Skin of body (tissue), 3 donors: ENCODE measurements at places on chromosomes 7 and 10. TPM values are rescaled to one million over a fixed set of nuclear protein-coding genes. Genes with fewer than 3 reads are reported as not detected.

Gene GDI2
- 307 TPM for total RNA-seq

Gene FOXP2
- total RNA-seq = 12.5 TPM

DNA sequence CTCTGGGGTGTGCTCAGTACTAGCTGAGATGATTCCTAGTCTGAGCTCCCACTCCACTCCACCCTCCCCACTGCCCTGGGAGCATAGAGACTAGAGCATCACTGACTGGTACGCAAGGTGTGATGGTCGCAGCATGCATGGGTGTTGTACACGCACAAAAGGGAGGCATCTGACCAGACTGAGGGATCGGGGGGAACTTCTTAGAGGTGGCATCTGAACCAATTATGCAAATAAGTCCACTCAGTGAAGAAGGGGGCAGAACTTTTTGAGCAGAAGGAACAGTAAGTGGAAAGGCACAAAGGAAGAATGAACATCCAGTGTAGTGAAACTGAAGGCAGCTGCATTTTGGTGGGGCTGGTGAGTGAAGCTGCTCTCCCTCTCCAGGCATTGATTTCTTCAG lies 25.5 kb downstream of the PDSS1 start:
- no peak for DNase-seq

- no peak for DNase-seq
Observed at GRCh38 chr10:70147259-70147625, 742 bp upstream of the TYSND1 start.

DNA sequence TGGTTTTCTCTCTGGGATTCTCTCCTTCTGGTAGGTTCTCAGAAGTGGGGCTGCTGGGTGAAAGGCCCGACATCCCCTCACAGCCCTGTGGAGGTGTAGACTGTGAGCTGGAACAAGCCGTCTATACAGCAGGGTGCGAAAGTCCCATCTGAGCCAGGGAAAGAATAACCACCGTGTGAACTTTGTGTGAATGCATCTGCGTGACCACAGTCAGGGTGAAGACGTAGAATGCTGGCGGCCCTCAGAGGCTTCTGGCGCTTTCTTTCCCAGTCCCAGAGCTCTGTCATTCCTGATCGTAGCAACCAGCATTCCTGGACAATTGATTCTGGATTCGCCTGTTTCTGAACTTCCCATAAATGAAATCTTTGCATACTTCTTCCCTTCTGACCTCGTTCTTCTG lies 30.0 kb downstream of the ELFN1 start:
- DNase-seq = no peak

GRCh38 chr10:9091530-9092093 lies 1037.1 kb downstream of the GATA3 start:
- no peak for DNase-seq

- no peak for DNase-seq
Observed at GRCh38 chr7:105163718-105164117, 149.7 kb downstream of the KMT2E start.

GRCh38 chr7:137850571-137850970 lies 3.8 kb upstream of the DGKI start:
- DNase-seq = no peak

- peak; percentile 2 for DNase-seq
Observed at GRCh38 chr7:66043681-66044497, 31.7 kb upstream of the ASL start.

DNA sequence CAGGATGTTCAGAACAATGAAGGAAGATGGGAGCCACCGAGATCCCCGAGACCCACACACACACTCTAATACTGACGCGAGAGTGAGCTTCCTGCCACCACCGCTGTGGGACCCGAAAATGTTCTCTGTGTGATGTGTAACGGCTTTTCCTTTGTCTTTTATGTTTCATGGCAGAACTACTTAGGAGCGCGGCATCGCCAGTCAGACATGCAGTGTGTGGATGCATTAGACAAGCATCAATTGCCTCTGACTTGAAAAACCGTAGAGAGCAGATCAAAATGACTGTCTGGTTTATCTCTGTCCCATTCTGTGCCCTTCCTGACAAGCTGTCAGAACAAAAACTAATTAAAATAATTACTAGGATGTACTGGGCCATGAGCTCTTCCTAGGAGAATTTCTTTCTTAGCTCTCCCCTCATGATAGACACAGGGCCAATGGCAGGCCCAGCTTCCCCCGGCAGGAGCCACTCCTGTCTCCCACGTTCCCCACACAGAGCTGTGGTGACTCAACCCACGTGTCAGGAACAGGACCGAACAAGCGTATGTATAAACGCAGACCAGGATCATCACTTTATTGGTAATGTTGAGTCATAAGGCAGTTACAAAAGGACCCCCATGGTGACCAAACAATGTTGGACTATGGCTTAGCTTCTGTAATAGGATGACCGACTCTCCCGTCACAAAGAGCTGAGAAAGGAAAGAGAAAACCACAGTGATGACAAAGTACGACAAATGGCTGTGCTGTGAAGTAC lies 705.0 kb downstream of the PARD3 start:
- no peak for DNase-seq

DNA sequence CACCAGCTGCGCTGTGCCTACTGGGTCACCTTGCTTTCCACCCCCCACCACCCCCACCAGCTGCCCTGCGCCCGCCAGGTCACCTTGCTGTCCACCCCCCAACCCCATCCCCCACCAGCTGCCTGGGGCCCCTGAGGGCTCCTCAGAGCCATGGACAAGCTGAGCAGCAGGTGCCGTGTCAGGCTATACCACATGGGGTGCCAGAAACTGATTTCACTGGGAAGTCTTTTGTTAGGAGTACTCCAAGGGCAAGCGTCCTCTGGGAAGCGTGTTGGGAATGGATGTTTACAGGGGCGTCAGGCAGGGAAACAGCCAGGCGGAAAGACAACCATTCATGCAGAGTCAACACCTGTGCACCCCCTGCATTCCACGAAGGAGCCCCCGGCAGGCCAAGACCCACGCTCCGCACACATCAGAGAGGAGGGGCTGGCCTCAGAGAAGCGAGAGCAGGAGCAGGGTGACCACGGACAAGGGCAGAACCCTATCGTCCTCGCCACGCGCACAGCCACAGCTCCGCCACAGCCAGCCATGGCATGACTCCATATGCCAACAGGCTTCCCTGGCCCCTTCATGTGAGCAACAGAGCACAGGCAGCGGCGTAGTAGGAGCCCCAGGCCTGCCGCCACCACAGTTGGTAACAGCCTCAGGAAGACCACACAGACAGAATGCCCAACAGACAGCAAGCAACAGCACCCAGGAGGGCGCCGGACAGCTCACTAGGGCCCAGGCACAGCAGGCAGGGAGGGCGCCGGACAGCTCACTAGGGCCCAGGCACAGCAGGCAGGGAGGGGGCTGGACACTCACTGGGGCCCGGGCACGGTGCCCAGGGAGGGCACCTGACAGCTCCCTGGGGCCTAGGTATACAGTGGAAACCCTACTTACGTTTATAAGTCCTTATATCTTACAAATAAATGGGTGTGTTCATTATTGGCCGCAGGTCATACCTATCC lies 180.8 kb downstream of the MAD1L1 start:
- no peak for DNase-seq

DNA sequence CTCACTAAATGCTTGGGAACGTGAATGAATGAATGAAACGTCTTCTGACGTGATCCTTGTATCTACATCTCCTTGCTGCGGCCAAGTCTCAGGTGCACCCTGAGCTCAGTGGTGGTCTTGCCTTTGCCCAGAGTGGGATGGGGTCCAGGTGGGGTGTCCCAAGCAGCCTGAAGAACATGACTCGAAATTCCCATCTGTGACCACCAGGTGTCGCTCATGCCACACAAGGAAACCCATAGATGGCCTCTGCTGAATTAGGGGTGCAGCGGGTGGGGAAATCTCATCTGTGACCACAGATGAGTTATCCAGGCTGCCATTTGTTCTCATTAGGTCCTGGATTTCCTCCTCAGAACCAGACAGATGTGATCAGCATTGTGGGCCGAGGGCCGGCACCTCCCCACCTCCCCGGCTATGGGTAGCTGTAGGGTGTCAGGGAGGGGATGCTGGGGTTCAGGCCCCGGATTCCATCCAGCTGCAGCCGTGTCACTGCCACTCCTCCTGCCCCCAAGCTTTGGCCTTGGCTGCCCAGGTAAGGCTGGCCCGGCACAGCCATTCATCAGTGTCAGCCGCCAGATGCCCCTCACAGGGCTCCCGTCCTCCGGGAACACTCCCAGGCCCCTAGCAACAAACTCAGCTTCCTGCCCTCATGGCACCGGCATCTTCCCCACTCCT lies 21.0 kb upstream of the GNA12 start:
- DNase-seq = peak; percentile 29

GRCh38 chr10:80203835-80204676 lies 1.3 kb downstream of the ANXA11 start:
- DNase-seq = peak; percentile 37

DNA sequence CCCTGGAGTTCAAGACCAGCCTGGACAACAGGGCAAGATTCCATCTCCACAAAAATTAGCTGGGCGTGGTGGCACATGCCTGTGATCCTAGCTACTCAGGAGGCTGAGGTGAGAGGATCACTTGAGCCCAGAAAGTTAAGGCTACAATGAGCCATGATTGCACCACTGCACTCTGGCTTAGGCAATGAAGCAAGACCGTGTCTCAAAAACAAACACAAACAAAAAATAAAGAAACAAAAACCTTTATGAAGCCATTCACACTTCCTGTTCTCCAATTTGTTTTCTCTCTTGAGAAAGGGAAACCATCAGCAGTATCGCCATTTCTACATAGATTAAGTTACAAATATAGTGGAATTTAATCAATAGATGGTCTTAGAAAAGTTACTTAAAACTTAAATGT lies 19.8 kb downstream of the YME1L1 start:
- DNase-seq = no peak

Gene SUMF2
- 96.9 TPM for total RNA-seq

GRCh38 chr7:98557538-98558031 lies 59.5 kb upstream of the NPTX2 start:
- no peak for DNase-seq

Gene ANKMY2
- 23.2 TPM for total RNA-seq

Gene TUBAL3
- total RNA-seq = 0.20 TPM

Gene TET1
- 23.6 TPM for total RNA-seq

- DNase-seq = no peak
Observed at GRCh38 chr10:77390481-77390891, 247.1 kb downstream of the KCNMA1 start.

- no peak for DNase-seq
Observed at GRCh38 chr7:428927-429827, 90.5 kb downstream of the PDGFA start.

GRCh38 chr7:129354428-129355157 lies 79.6 kb upstream of the STRIP2 start:
- no peak for DNase-seq

Gene ATOH7
- total RNA-seq = not detected

DNA sequence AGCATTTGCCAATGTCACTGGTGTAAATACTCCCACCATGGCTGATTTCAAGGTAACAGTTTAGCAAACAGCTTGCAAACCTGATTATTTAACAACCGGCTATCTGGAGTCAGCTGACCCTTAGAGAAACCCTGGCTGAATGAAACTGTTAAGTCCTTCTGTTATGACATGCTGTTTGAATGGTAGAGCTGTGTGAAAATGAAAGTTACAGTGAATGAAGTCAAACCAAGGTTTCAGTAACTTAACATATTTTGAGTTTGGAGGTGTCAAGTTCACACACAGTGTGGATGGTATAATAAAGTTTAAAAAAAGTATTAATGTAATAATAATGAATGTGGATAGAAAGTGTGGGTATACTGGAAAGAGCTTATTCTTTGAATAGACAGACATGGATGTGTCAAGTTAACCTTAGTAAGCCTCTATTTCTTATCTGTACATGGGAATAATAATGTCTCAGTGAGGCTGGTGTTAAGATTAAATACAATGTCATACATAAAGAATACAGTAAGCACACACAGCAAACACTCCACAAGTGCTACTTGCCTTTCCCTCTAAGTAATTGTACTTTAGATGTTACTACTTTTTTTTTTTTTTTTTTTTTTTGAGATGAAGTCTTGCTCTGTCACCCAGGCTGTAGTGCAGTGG lies 150.4 kb downstream of the TAX1BP1 start:
- DNase-seq = no peak

DNA sequence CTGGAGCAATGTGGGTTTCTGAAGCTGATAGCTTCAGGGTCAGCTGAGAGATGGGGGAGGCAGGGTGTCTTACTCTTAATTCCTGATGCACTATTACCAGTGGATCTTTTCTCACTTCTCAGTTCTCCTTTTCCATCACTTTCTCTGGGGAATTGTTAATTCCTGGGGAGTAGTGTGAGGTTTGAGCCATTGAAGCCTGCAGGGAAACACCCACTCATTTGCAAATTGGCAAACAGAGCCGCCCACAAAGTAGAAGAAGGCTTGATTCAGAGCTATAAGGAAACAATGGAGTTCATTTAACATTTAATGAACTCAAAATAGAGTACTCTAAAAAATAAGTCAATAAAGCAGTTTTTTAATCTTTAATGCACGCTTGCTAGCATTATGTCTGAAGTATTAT lies 4.3 kb upstream of the TECTB start:
- DNase-seq = no peak

GRCh38 chr7:88344956-88345832 lies 38.5 kb upstream of the STEAP4 start:
- peak; percentile 8 for DNase-seq

Gene INSYN2A
- total RNA-seq = 0.30 TPM

Gene OPN1SW
- not detected for total RNA-seq

DNA sequence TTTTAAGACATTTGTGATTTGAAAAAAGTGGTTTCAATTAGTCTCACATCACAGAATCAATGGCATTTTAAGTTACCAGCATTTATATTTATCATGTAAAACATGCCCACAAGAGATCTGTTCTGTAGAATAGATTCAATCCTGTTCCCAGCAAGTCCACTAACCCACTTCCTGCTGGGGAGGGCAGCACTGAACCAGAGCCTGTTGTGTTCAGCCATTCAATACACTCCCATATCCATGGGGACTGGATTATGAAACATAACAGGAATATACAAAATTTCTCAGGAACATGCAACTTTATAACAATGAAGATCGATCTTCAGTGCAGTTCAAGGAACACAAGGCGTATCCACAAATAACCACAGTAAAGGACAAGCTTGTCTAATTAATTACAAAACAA lies 24.4 kb upstream of the ANK3 start:
- DNase-seq = no peak

DNA sequence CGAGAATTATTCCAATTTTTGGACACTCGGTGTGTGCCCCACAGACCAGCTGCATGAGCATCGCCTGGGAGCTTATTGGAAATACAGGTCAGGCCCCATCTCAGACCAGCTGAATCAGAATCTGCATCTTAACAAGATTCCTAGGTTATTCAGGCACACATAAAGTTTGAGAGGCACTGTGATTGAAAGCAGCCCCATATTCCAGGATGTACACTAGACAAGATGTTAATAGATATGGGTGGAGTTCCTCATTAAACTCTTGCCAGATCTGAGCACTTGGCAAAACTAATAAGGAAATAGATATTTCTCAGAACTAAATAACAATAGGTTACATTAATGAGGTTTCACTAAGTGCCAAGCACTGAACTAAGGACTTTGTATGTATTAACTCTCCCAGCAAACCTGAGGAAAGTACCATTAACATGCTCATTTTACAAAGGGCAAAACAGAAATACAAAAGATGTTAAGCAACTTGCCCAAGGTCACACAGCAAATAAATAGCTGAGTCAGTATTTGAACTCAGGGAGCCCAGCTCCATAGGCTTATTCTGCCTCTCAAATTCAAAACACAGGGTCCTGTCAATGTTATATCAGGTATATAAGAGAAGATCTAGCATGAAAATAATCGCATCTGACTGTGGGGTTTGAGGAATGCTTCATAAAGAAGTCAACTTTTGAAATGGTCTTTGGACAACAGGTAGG lies 29.9 kb downstream of the PPP1R3C start:
- no peak for DNase-seq
